ENCODE measurements at places on chromosomes 5 and 9.

GRCh38 chr5:127571314-127572131, 54.1 kb downstream of the PRRC1 start:
- no peak for DNase-seq

GRCh38 chr9:98594546-98595160, 114.1 kb downstream of the GABBR2 start:
- no peak for DNase-seq

DNA sequence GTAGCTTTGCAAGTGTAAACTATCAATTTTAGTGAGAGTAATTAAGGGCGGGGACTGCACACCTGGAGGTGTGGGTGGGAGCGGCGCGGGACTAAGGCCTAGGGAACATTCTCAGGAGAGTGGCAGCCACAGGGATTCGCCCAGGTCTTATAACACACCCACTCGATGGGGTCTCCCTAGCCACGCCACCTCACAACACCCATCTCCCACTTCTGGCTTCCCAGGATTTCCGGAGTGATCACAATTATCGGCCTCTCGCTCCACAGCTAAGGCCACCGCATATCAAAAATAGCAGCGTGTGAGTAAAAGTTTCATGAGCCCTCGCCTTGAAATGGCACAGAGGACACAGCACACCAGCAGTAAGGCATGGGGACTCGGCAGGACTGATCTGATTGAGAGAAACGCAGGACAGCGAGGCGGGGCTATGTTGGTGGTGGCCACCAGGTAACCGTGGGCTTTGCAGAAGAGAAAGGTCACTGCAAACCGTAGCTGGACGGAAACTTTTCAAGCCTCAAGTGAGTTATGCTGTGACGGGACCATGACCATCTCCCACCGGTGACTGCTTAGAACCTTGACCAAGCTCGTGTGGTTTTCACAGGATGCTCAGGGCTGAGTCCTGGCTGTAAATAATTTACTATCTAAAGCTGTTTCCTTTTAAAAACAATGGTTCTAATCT, 1.1 kb upstream of the LPAR1 start:
- no peak for DNase-seq

- DNase-seq, result no peak
Measured at GRCh38 chr5:157750320-157750719, 6.8 kb downstream of the LSM11 start.

DNA sequence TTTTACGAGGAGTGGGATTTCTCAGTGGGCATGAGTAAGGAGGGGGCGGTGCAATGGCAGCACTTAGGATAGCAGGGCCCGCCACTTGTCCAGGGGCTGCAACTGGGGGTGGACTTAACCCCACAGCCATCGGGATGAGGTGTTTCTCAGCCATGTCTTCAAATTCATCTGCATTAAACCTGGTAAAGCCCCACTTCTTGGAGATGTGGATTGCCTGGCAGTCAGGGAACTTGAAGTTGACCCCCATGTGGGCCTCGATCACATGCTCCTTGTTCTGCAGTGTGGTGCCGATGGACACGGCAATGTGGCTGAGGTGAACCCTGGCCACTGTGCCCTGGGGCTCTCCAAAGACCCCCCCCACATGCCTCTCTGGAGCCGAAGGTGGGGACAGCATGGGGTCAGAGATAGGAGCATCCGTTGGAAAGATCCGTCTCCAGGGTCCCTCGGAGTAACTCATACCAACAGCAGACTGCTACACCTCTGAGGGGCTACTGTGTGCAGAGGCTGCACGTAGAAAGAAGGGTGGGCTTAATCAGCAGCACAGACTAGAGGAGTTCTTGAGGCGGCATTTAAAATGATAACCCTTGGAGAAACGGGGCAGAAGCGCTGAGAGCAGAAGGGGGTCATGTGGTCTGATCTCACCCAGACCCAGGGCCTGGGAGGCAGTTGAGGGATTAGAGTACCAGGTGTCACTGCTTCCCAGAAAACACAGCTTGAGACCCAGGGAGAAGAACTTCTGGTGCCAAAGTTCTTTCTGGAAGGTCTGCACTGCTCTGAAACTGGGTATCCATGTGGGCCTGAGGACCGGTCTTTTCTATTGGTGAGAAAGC, 141.4 kb downstream of the MTX3 start:
- DNase-seq, result no peak

DNA sequence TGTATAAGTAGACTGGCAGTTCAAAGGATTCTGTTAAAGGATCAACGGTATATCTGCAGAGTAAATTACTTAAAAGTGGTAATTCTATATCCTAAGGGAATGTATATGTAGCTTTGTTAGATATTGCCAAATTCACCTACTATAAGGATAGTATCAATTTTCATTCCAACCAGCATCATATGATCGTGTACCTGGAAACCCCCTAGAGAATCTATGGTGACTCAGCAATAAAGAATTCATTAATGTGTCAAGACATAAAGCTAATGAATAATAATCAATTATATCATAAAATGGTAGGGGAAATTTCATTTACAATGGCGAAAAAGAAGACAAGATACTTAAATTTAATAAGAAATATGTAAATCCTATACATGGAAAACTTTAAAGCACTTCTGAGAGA, 234.1 kb upstream of the ACTBL2 start:
- no peak for DNase-seq

GRCh38 chr9:19876569-19877316, 87.9 kb upstream of the SLC24A2 start:
- DNase-seq, result no peak

GRCh38 chr5:167160388-167160787, 1131.1 kb upstream of the WWC1 start:
- DNase-seq, result no peak

DNA sequence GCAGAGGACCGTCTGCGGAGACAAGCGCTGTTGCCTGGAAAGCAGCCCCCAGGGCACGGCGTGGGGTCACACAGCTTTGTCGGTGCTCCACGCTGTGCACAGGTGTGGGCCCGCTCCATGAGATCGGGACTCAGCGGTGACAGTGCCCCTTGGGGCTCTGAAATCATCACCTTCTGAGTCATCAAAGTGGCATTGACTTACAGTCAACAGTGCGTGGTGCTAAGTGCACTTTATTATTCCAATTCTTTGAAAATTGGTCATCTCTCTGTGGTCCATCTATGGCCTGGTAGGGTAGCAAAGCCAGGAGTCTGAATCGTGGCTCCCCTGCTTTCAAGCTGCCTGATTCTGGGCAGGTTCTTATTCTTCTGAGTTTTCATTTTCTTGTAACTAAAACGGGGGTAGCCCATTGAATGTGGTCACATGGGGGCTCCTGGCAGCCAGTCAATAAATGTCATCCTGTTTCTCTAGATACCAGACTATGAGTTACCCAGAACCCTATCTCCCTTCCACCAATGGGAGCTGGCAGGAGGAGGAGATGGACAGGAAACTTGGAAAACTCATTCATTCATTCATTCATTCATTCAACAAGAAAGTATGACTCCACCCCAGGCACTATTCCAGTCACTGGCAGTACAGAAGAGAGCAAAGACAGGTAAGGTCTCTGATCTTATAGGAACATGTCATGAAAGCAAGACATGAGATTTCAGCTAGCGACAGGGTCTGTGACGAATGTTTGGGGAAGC, 20.3 kb upstream of the UNC5A start:
- no peak for DNase-seq

- no peak for DNase-seq
Measured at GRCh38 chr5:94217745-94218144, 400.7 kb downstream of the KIAA0825 start.

DNA sequence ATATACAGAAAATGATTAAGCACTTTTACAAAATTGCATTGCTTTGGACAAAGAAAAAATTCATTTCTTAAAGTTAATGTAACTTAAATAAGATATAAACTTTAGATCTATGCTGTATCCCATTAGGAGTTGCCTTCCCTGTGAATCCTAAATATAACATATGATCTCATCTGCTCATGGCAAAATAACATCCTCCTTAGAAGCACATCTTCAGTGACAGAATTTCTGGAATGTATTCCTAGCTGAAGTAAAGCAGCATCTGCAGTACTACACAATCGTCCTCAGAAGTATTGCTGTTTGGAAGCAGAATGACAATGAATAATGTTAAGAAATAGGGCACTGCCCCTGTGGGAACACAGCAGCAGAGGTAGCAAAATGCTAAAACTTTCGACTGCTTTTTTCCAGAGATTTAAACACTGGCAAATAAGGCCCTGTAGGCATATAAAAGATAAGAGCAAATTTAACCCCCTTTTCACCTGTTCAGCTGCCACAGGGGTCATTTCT, 571.0 kb downstream of the PTPRD start:
- no peak for DNase-seq

DNA sequence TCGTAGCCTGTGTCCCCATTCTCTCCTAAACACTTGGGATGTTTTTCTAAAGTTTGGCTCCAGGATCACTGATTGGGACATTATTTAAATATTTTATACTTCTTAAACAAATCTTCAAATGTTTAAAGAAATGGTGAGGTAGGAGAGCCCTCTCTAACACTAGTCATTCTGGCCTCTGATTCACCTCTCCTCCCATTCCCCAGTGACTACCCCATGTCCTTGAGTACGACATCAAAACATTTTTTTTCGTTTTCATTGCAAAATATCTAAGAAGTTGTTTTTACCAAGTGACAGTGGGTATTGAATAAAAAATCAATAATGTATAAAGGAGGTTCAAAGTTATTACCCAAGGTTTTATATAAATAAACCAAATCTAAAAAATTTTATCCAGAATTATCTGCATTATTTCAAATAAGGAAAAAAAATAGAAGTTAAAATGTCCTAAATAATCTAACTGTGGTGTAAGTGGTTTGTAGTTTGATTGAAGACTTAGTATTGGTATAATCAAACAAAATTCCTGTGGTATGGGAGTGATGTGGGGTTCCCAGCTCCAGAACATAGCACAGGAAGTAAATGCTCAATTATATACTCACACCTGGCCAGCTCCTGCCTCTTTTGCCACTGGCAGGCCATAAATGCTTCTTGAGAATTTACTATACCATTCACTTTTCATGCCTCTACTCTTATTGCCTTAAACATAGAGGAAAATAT, 51.1 kb downstream of the MAST4 start:
- DNase-seq, result no peak

- no peak for DNase-seq
Measured at GRCh38 chr9:71990466-71990865, 69.9 kb downstream of the C9orf57 start.

- no peak for DNase-seq
Measured at GRCh38 chr9:131116281-131117120, 8.9 kb upstream of the NUP214 start.

DNA sequence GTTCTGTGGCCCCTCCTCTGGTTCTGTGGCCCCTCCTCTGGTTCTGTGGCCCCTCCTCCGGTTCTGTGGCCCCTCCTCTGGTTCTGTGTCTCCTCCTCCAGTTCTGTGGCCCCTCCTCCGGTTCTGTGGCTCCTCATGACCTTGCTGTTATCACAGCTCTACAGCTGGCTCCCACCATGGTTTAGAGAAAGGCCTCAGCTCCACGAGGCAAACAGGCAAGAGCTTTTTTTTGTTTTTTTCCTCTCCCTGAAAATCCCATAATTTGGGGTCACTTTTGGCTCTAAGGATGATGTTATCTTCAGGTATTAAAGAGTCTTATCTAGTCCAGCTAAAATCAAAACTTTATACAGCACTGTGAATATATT, 31.8 kb downstream of the C5orf15 start:
- DNase-seq, result no peak

- DNase-seq, result no peak
Measured at GRCh38 chr5:154729613-154730012, 25.6 kb upstream of the LARP1 start.

- DNase-seq, result no peak
Measured at GRCh38 chr9:111020594-111020993, 17.7 kb downstream of the LPAR1 start.

GRCh38 chr5:132054697-132055440, 5.6 kb upstream of the IL3 start:
- DNase-seq, result no peak

GRCh38 chr9:86406366-86406765, 52.2 kb upstream of the TUT7 start:
- no peak for DNase-seq

DNA sequence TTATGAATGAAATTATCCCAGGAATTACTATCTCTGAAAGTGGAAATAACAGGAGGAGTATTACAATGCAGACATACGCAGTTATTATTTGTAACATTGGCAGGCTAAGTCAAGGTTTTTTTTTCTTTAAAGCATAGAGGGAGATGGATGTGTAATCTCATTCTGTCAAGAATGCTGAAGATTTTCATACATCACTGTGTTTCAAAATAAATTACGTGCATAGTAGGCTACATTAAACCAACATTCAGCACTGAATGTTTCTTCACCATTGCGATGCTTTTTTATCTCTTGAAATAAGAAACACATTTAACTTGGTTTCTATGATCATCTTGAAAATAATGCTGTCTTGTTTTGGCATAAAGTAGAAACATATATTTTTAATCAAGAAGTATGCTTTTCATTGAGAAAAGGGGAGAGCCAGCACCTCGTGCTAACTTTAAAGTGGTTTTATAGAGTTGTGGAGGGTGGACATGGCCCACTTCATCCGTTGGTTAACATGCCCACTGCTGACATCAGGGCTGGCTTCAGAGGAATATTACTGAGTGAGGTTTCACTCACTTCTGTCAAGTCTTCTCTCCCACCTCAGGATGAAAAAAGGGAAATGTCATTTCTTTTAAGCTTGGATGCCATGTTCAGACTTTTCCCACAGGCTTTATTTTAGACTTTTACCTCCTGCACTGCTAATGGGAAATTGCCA, 203.6 kb upstream of the MEF2C start:
- DNase-seq, result no peak

DNA sequence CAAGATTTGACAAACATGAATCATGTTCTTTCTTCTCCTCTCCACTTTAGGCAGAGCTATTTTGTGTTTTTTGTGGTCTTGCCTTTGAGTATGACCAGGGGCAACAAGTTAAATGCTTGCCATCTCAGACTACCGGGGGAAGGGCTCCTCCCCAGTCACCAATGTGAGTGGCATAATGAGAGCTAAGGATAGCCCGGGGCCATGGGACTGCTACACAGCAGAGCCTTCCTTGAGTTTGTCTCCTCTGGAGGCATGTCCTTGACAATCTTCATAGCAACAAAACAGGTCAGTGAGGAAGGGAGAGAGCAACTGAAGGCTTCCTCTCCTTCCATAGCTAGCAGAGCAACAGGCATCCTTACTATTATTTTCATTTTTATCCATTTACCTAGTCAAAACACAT, 299.3 kb downstream of the ENC1 start:
- no peak for DNase-seq

GRCh38 chr5:180820788-180821321, 18.2 kb upstream of the MGAT1 start:
- DNase-seq, result no peak

DNA sequence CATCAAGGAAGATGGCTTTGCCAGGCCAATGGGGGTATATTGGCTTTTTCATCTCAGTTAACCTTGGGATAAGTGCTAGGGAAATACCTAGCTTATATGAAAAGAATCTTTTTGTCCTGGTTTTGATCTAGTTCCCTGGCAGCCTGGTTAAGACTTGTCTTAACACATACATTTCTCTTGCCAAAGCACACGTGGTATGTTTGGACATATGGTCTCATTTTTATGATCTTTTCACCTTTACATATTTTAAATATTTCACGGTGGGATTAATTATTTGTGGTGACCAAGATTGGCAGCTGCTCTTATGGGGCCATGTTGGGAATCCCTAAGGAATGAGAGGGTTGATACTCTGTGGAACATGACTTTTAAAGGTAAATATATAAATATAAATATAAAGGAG, 312.5 kb downstream of the NPR3 start:
- DNase-seq, result no peak

- DNase-seq, result no peak
Measured at GRCh38 chr9:17116400-17116837, 18.4 kb upstream of the CNTLN start.

- no peak for DNase-seq
Measured at GRCh38 chr9:93324191-93324834, 127.2 kb upstream of the FAM120A start.

GRCh38 chr9:133664173-133665050, 28.2 kb downstream of the DBH start:
- DNase-seq, result no peak

- DNase-seq, result no peak
Measured at GRCh38 chr5:54626407-54626806, 108.8 kb downstream of the SNX18 start.
